Hematopoietic multipotent progenitor cell treated with erythropoietin and hydrocortisone succinate and interleukin-3 and kit ligand, for 17 days (in vitro differentiated cells): ENCODE measurements at places on chromosomes 11 and 22.
A peak's percentile ranks its signal among the peaks of the same experiment; 100 is the strongest.

GRCh38 chr11:113288286-113288863 is 26.0 kb upstream of the TTC12 start:
- DNase-seq = no peak

DNA sequence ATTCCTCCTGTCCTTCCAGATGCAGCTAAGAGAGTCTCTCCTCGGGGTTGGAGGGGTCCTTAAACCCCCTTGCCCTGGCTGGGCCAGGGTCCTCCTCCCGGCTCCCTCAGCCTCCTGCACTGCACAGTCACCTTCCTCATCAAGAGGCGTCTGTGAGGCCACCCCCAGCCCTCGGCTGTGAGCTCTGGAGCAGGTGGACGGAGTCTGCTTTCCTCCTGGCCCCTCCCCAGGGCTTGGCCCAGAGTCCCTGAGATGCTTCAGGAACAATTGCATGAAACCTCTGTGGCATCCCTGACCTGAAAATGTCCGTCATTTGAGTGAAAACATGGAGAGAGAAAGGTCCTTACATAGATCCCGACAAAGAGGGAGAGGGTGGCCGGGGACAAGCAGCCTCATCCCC is 6.7 kb upstream of the FGF3 start:
- DNase-seq = no peak

GRCh38 chr11:12276356-12276755 is 101.0 kb upstream of the PARVA start:
- DNase-seq = no peak

- no peak for DNase-seq
Observed at GRCh38 chr11:17343257-17343656, 8.3 kb upstream of the NCR3LG1 start.

DNA sequence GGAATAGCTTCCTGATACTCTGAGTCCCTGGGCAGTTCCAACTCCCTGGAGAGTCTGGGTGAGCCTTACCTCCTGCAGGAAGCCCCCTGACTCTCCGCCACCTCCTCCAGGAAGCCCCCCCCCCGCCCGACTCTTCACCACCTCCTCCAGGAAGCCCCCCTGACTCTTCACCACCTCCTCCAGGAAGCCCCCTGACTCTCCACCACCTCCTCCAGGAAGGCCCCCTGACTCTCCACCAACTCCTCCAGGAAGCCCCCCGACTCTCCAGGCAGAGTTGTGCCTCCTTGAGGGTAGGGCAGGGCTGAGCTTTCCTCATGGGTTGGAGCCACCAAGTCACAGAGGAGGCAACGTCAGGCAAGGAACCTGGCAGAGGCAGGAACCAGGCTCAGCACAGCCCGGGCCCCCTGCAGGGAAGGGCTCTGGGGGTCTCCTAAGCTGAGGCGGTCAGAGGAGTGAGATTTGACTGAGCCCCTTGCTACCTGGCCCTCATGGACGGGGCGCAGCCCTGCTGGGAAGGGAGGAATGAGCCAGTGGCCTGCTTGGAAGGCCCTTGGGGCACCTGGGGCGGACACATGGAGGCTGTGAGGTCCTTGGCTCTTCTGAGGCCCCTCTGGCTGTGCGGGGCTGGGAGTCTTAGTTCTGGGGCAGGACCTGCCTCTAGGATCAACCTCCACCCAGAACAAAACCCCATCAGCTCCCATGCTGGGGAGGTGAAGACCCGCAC is 18.1 kb downstream of the MRGPRG start:
- DNase-seq = no peak

- no peak for DNase-seq
Observed at GRCh38 chr11:86476109-86476861, 101.6 kb downstream of the CCDC81 start.

- no peak for DNase-seq
Observed at GRCh38 chr11:9203691-9204311, 61.3 kb downstream of the DENND5A start.

GRCh38 chr11:84260862-84261261 is 974.7 kb upstream of the CCDC90B start:
- no peak for DNase-seq

- no peak for DNase-seq
Observed at GRCh38 chr11:8217926-8218325, 45.8 kb downstream of the LMO1 start.

DNA sequence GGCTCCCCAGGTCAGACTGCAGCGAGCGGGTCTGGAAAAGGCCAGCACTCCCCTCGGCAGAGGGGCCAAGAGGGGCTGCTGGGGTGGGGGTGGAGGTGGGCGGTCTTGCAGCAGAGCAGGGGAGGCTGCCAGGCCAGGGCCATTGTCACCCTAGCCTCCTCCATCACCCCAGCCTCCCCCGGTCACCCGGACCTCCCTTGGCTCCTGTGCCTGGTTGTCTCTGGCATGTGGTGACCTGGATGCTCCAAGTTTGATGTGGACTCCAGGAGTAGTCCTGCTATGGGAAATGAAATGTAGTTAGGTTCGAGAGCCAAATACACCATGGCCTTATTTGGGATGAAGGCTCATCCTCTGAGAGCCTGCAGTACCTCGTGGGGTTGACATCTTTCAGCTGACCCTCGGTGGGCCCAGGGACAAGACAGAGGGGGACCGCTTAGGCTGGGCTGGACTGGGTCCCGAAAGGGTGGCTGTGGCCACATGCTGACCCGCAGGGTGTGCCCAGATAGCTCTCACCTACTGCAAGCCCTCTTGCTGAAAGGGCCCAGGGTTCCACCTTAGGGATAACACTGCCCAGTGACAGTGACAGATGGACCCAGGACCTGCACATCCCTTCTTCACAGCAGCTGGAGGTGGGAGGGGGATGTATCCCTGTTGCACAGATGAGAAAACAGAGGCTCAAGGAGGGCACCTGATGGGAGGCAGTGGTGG is 24.1 kb downstream of the MRGPRD start:
- no peak for DNase-seq

DNA sequence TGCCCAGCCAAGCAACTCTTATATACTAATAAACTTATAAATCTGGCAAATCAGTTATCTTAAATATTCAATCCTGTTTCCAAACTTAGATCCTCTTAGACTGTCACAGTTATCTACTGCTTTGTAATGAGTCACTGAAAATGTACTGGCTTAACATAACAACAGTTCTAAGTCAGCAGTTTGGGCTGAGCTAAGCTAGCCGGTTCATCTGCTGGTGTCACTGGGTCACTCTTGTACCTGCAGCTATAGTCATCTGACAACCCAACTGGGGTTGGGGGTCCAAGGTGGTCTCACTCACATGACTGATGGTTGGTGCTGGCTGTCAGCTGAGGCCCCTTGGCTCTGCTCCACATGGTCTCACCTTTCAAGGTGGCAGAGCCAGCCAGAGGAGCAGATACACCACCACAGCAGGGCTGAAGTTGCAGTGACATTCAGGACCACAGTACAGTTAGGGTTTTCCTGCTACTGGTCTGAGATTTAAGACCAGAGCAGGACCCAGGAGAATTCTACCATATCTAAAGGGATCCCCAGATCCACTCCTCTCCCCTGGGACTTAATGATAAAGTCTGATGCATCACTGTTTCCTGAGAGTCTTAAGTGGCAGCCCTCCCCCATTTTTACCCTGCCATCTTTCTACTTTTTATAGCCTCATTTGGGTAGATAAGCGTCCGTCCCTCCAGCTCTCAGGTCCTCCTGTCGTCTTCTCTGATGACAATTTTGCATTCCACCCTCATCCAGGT is 7.9 kb upstream of the MACROD1 start:
- DNase-seq = no peak

DNA sequence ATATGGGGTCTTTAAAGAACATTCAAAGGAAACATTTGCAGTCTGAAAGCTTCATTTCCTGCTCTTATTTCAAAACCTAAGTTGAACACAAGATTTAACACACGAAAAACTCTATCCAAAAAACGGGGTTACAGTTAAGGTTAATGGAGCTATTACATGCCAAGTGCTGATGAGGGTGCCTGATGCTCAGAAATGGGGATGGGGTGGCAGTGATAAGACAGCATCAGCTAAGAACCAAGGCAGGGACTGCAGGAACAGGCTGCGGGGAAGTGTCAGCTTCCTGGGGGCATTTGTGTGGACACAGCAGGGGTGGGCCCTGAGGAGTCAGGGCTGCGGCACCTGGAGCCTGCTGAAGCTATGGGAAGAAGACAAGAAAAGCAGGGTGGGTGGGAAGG is 12.2 kb downstream of the DGCR2 start:
- DNase-seq = peak; percentile 50

DNA sequence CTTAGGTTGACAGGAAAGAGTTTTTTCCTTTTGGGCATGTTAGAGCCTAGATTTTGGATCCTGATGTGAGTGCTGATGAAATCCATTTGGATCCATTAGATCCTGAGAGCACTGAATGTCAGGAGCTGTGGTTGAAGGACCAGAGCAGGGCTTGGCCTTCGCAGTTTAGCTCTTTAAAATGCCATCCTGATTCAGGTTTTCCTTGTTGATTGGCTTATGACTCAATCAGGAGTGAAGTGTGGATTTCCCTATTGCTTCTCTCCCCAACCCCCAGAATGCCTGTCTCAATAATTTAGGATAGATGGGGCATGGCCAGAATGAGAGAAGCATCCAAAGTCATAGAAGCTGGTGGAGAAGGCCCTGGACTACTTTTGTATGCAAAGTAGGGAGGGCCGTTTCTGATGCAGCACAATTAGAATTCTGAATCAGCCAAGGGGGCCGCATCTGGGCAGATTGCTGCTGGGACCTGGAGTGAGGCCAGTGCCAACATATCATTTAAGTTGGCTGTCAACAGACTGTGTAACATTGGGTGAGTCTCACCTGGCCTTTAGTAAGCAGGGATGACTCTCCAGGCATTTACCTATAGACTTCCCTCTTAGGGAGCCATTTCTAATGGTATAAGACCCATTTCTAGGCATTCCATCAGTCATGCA is 80.5 kb downstream of the TEAD1 start:
- no peak for DNase-seq

GRCh38 chr11:115321605-115322289 is 182.5 kb downstream of the CADM1 start:
- no peak for DNase-seq

- DNase-seq = no peak
Observed at GRCh38 chr11:108565653-108566052, 27.9 kb downstream of the EXPH5 start.

- no peak for DNase-seq
Observed at GRCh38 chr11:118275176-118275575, 11.1 kb upstream of the MPZL2 start.

GRCh38 chr11:36345535-36346141 is 49.5 kb downstream of the PRR5L start:
- DNase-seq = no peak

DNA sequence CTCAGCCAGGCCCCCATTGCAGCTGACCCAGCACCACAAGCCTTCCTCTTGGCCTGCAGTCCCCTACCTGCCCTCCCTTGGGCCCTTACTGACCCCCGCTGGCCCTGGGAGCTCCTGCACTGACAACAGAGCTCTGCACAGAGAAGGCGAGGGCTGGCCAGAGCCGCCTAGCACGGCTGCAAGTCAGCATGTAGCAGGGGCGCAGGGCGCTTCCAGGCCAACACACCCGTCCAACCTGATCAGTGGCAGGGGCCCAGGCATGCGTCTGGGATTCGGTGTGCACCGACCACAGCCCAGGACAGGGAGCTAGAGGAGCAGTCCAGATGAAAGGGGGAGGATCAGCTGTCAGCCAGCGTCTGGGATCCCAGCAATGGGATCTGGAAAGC is 7.6 kb downstream of the WNT7B start:
- no peak for DNase-seq

GRCh38 chr11:118060869-118061268 is 16.0 kb upstream of the TMPRSS4 start:
- DNase-seq = no peak

DNA sequence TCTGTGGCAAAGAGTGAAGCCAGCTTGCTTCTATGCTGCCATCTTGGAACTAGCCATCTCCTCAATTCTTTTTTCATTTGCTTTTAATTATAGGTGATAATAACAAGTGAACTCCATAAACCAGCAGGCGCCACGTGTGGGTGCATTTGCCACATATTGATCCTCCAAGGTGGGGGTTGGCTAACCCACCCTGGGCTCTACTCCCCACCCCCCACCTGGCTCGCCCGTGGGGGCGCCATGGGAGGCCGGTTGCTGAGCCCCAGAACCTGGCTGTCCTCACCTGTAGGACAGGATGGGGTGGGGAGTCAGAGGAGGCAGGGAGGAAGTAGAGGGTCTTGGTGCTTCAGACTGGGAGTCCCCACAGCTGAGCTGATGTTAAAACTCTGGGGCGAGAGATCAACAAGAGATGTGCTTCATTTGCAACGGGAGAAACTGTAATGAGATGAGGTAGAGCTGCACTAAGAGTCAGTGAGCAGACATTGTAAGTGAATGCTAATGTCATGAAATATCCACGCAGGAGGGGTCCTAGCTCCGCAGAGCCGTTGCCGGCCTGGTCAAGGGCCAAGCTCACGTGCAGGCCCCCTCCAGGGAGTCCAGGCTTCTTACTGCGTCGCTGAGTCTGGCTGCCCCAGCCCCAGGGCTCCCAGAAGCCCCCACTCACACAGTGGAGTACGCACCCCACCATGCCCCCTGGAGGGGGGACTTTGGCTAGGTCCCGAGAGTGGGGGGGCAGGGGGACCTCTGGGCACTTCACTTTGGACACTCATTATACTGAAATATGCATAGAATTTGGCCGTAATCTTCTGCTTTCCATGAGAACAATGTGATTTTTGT is 59.4 kb downstream of the BRD1 start:
- DNase-seq = no peak

- no peak for DNase-seq
Observed at GRCh38 chr11:7154881-7155361, 66.1 kb downstream of the RBMXL2 start.

- DNase-seq = no peak
Observed at GRCh38 chr22:24186892-24187670, 5.8 kb downstream of the SUSD2 start.

- DNase-seq = no peak
Observed at GRCh38 chr11:123328281-123328867, 101.7 kb upstream of the GRAMD1B start.

DNA sequence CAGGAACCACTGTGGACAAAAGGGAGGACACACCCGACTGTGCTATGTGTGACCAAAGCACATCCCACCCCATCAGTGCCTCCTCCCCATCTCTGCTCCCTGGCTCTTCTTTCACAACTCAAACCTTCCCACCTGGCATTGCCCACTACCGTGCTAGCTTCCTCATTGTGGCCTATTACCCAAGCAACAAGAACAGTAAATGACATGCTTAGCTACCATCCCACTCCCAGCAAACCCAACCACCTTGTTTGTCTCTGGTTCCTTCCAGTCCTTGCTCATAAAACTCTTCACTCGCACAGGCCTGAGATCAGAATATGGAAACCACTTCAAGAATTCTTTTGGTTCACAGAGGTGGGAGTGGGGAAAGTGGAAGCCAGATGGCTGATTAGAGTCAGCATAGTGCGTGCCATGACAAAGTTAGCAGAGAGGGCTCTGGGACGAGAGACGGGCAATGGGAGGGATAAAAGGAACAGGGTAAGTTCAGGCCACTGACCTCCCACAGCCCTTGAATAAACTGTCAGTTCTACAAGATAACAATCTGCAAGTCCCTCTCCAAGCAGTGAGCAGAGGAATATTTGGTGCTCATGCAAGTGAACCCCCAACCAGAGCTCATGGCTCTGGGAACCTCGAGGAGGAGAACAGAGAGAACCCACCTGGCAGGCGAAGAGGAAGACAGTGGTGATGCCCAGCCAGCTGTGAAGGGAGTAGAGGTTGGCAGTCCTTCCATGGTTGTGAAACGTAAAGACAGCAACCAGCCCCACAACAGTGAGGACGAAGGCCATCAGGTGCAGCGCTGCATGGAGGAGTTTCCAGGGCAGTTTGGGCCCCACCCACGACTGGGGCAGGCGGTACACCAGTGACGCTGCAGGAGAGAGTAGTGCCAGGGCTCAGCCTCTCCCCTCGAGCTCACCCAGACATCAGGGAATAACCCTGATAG is 8.3 kb downstream of the CYB561A3 start:
- DNase-seq = peak; percentile 32

- DNase-seq = no peak
Observed at GRCh38 chr11:16352707-16353106, 3.6 kb downstream of the SOX6 start.
